ENCODE measurements at places on chromosomes 2 and 18.
A peak's percentile ranks its signal among the peaks of the same experiment; 100 is the strongest.

DNA sequence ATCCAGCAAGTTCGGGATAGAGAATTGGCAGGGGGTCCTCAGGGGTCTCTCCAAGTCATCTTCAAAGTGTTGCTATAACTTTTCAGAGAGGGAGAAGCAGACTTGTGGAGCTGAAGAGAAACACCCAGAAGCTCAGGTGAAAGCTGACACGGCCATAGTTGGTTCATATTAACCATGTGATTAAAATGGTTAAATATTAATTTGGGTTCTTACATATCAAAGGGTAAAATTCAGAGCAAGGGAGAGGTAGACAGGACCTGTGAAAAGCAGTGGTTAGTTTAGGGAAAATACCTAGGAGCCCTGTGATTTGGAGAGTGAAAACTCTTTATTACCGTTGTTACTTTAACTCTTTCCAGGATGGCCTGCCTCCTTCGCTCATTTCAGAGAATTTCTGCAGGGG, at the start of gene UGT1A6:
Gene UGT1A6 (plus strand): TSS at position 243 of the 400 bp plus-strand sequence. CDS start 115 bp downstream, at position 358.
- DNase-seq = no peak

DNA sequence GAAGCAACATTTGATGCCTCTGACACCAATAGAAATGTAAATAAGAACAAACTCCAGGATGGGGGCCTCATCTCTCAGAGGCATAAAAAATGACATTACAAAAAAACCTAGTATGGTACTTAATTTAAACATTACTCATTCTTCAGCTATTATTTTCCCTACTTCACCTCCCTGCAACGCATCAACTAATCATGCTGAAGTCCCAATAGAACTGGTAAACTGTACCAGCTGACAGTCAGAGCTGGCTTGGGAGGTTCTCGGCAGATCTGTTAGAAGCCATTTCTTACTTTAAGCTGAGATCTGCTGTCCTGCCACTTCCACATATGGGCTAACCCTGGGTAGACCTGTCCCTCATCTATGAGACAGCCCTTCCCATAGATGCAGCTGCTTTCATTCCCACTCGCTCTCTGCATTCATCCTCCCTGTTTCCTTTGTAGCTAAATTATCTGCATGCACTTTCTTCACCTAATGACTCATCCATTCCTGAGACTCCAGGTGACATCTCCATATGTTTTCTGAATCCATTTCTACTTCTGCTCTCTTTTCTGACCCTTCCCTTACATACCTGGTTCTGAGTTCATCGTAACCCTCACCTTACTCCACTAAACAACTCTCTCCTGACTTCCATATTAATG, 108.1 kb downstream of the AOX1 start:
- DNase-seq = no peak

GRCh38 chr2:11697103-11697871, 27.3 kb upstream of the NTSR2 start:
- DNase-seq = no peak

DNA sequence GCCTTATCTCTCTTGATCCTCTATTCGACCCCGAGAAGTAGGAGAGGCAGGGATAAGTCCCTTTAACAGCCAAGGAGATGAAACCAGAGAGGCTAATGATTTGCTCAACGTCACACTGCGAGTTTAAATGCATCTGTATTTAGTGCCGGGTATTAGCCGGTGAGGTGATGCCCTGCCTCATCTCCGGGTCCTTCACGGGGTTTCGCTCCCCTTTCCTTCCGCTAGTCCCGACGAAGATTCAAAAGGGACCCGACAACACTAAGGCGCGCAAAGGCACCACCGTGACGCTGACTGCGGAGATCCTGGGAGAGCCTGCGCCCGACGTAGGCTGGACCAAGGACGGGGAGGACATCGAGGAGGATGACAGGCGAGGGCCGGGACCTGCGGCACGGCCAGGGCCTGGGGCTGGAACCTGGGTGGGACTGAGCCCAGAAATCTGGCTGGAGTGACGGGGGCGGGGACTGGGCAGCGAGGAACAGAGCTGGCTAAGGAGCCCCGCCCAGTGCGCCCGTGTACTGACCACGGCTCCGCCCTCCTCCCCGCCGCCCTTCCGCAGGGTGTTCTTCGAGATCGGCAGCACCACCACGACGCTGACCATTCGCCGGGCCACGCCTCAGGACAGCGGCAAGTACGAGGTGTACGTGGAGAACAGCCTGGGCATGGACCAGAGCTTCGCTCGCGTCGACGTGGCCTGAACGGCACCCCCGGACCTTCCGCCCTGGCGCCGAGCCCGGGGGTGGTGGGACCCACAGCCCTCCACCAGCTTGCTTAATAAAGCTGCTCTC, 1.0 kb upstream of the GMPPA start:
- no peak for DNase-seq

DNA sequence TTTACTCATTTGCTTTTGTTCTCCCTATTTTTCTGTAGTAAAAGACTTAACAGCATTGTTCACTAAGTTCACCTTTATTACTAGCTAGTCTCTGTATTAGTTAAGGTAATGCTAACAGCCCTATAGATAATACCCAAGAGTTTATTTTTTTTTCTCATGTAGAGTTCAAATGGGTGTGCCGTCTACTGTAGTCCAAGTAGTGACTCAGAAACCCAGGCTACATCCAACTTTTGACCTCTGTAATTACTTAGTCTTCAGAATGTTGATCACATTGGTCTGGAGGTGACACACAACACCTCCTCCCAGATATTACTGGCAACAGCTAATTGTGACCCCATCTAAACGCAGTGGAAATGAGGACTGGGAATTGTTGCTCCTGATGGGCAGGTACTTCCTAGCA, 7.7 kb downstream of the COQ10B start:
- DNase-seq = no peak

DNA sequence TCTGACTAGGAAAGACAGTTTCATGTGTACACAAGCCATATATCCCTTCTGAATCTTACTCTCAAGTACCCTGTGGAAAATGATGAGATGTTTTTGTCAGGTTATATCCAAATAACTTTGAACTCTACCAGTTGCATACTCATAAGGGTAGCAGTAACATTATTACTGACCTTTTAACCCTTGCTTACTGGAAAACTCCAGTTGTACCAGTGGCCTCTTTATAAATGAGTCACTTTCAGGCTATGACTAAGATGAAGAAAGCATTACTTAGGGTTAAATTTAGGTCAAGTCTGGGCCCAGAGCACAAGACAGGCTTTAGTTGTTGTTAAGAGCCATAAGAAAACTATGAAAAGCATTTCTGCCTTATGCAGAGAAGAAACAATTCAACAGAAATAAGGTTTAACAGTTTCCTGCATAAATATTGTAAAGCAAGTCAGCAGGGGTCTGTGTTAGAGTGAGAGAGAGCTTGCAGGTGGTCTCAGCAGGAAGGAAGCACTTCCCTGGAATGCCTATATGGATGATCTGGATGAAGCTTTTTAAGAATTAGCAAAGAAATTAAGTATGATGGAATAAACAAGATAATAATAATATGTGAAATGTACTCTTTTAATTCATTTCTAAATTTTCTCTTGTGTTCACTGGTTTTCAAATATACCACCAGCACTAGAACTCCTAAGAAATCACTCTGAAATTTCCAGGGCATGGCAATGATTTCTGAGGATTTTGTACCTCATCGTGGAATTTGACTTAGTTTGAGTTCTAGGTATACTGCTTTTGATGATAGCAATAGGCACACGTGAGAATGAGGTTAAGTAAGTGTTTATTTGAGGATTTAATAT, 126.6 kb downstream of the UBE2E3 start:
- DNase-seq = no peak

DNA sequence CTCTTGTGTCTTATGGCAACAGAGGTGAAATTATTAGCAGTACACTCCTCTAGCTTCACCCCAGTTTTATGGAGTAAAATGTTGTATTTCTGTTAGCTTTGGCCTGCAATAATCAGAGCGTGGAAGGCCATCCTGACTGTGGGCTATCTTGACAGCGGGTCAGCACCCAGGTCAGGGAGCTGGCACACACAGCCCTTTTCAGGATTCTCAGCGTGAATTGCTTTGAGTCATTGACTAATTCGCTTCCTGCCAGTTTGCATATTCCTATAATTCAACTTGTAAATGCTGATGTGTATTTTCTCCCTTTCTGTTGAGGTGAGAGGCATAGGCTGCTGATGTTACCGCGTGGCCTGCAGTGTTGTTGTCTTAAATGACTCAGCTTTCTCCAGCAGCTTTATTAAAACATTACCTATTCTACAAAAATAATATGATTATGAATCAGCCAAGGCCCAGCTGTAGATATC, 109.6 kb upstream of the EML6 start:
- DNase-seq = no peak

GRCh38 chr2:70861777-70862625, 26.4 kb upstream of the CD207 start:
- DNase-seq = peak; percentile 86

DNA sequence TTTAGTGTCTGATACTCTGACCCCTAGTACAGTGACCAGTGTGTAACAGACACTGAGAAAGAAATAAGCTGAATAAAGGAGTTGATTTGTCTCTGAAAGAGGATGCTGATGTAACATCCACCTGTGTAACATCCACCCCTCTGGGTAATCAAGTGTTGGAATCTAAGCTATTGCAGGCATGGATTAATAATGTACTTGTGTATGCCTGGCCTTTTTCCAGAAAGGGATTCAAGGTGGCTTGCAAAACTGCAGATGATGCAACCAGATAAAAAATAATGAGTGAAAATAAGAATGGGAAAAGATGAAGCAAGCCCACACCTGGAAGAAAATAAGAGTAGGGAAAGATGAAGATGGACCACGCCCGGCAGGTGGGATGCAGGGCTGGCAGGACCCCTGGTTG, 48.2 kb upstream of the FOXI3 start:
- no peak for DNase-seq

DNA sequence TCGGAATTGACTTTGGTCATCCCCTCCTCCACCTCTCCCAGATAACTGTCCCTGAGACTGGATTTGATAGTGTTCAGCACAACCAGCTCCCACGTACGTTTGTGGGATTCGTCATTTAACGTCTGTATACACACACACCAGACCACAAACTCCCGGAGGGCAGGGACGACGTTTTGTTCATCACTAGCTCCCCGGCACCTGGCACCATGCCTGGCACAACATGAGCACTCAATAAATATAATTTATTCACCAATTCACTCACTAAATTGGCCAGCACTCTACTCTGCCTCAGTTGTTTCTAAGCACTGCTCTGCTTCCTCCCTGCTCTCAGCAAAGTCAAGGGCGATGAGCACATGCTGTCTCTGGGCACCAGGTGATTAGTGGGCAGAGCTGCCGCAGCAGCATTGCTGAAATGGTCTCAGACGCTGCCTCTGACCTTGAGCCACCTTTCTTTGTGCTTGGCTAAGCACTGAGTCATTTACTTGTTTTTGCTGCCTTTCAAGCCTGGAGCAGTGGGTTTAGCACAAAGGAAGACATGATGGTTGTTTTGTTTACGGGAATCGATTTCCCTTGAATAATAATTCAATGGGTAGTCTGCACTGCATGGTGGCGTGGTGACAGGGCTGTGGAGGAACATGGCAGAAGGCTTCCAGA, 19.3 kb upstream of the LOXHD1 start:
- DNase-seq = no peak

DNA sequence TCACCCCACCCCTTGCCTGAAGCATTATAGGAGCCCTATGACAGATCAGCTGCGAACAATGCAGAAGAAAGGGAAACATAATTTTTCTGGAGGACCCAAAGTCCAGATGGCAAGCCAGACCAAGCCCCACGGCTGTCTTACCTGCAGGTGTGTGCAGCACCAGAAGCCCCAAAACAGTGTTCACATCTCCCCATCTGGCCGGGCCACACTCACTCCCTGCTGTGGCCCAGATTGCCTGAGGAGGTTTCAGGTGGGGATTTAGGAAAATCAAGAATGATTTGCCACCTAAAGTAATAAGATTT, 11.7 kb upstream of the STK17B start:
- DNase-seq = no peak

DNA sequence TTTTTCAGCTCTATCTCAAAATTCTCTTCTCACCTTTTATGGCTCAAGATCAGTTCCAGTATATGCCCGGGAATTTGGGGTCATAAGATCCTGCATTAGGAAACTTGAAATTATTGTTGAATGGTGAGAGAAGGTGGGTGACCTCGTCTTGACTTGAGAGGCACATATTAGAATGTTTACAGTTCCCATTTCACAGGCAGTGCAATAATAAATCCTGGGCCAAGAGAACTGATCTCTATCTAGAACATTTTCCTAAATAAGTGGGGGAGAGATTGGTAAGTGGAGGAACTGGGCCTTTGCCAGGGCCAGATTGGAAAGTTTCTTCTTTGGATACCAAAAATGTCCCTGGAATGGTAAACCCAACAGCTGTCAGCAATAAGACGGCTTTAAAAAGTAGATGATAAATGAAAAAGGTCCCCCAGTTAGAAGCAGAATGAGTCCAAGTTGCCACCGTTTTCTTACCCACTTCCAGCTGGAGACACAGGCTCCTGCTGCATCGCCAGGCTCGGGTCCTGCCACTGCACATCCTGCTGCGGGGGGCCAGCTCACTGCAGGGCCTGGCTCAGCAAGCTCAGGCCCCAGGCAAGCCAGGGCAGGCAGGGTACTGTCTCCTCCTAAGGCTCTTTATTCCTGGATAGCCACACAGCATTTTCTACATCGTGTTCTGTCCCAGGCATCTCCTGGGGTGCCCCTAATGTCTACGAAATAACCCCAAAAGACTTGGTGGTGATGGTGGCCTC, 126.4 kb upstream of the EPAS1 start:
- DNase-seq = no peak

DNA sequence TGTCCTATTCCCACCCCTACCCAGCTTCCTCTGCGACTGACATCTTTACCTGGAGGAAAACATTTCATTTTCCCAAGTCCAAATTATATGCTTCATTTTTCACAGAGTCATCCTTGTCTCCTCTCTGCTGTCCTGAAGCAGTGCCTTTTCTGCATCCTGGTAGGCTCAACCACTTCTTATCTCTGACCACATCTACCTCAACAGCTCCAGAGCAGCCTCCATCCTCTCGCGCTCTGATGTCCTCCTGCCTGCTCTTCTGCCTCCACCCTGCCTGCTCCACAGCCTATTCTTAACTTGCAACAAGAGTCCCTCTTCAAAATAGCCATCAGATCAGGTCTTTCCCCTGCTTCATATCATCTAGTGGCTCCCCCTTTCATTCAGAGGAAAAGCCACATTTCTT, 457.1 kb downstream of the PARD3B start:
- DNase-seq = no peak

- DNase-seq = no peak
Observed at GRCh38 chr2:175567435-175568061, 386.0 kb upstream of the ATP5MC3 start.

GRCh38 chr2:169509298-169509885, at the start of gene KLHL41:
KLHL41 (plus strand) TSS chr2:169509702; CDS start chr2:169509779, 77 bp downstream.
- DNase-seq = no peak
